HL-60 (cell line): ENCODE measurements at places on chromosomes 1 and 21.

DNA sequence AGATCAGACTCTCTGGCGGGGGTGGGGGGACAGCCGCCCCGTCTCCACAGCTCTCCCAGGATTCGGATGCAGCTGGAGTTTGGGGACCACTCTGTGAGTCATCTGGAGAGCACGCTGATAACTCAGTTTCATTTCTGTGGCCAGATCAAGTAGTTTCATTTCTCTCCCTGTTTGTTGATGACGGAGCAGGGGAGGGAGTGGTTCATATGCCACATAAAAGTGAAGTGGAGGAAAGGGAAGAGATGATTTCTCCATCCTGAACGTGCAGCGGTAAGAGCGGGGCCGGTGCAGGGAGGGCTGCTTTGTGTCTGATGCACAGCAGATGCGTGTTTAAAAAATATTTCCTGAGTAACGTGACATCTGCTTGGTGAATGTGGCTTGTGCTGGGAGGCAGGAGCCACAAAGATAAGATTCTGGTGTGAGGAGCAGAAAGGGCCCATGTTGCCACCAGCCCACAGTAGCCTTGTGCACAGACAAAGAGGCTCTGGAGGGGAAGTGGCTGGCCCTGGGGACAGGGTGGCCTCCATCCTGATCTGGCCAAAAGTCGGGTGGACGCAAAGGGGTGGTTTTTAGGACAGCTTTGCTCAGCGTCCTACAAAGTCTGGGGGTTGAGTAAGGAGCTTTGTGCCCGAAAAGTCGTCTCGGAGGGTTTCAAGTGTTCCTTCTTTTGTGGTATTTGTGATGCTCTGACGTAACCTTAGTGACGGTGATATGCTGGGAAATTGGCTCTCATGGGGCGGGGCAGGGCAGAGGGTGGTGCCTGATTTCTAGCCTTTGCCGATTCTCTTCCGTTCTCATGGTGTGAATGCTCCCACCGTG lies at the start of gene MX2:
TSS of gene MX2 (plus strand) at position 242 of the 819 bp plus-strand sequence. CDS start 14,880 bp downstream, outside the sequence.
- peak; percentile 83 for DNase-seq

DNA sequence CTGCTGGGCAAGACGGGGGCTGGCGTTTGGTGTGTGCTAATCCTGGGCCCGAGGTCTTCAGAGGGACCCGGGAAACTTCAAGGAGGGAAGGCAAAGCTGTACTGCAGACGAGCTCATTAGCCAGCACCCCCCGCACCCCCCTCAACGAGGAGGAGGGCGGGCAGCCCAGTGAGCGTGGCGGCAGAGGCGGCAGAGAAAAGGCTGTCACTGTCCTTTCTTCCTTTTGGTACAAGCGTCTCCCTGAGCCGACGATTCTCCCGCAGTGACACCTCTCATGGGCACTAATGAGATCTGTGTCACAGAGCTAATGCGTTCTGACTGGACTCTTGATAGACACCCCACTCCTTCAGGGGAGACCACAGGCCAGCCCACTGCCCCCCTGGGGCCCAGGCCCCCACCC lies 29.5 kb downstream of the DMAP1 start:
- DNase-seq = no peak

DNA sequence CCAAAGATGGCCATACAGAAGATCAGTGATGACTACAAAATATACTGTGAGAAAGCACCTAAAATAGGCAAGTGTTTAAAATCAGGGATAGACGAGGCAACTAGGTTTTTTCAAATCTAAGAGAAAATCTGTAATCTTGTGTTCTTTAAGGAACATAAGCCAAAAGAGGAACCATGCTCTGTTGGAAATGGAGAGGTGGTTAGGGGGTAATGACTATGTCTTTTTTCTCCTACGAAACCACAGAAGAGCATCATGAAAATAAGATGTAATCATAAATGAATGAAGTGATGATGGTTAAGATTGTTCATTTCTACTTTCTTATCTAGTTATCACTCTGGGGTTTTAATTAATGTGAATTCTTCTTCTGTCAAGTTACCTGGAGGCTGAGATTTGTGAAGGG lies 43.1 kb downstream of the RGSL1 start:
- no peak for DNase-seq

DNA sequence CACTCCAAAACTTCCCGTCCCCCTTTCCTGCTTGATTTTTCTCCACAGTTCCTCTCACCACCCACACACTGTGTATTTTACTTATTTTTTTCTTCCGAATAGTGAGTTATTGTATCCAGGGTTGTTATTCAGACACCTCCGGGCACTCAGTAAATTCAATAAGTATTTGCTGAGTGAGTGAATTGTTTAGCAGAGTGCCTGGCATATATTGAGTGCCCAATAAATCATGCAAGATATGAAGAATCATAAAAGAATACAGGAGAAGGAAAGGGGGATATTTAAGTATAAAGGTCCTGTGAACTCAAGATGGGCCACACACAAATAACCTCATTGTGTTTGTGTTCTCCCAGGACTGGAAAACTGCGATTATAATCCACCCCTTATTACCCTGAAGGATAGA lies 139.9 kb downstream of the GALNT2 start:
- DNase-seq = no peak

DNA sequence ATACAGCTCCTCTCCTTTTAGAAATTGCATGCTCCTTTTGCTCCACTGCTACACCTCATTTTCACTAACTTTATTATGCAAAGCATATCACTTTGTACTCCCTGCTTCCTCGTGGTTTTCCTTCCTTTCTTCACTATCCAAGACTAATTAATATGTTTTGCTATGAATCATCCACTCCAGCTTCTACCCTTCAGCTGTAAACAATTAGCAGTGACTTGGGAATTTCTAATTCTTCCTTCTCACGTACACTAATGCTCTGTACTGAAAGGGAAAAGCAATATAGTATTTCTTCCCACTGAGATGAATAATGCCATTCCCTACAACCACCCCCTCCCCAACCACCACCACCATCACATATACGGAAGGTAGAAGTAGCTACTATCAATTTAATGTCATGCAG lies 1917.0 kb downstream of the MRPL39 start:
- DNase-seq = no peak

DNA sequence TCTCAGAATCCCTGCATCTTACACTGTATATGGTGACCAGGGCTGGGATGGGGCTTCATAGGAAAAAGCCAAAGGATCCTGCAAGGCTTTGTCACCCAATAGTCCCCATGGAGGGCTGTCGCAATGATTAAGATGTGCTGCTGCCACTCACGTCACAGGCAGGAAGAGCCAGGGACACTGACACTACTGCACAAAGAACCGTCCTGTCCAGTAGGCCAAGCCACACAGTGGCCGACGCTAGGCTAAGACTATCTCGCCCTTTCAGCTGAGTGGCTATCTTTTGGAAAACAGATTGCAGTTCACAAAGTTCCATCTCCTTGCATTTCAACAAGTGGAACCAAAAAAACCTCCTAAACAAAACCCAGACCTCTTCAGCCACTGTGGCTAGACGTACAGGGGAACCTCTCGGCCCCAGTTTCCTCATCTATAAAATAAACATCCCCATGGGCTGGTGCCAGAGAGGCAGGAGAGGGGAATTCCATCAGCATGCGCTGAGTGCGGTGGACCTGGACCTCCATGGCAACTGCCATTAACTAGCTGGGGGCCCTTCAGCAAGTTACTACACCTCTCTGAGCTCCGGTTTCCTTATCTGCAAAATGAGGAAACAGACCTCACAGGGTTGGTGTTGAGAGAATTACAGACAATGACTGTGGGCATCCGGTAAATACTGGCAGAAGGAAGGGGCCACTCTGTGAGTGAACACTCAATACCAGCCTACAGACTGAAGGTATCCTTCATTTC lies 8.7 kb downstream of the CAPZB start:
- DNase-seq = no peak

GRCh38 chr1:85060038-85060437 lies 11.7 kb upstream of the MCOLN3 start:
- DNase-seq = no peak

DNA sequence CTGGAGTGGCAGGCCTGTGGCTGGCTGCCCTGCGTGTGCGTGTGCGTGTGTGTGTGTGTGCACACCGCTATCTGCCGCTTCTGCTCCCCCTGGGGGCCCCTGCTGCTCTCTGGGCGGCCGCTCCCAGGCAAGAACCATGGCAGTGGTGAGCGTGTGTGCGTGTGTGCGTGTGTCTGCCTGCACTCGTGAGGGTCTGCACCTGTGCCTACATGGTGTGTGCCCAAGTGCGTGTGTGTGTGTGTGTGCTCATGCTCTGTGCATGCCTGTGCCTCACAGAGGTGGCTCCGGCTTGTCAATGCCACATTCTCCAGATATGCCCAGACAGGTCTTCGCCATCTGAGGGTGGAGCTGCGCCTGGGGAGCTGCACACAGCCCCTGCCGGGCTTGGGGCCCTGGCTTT lies 18.7 kb upstream of the PEX10 start:
- DNase-seq = no peak

DNA sequence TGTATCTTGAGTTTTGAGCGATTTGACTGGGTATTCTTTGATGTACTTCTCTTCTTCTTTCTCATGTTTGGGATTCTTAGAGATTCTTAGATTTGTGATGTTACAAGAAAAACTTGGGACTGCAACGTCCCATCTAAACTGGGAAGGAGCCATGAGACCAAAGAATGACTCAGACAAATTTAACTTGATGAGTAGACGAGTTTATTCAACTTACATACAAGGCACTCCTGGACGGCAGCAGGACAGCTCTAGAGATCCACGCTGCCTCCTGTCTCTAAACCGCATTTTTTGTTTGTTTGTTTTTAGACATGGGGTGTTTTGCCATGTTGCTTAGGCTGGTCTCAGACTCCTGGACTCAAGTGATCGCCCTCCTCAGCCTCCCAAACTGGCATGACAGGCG lies 137.1 kb downstream of the PIK3R3 start:
- DNase-seq = no peak

GRCh38 chr1:2115008-2115641 lies 64.9 kb downstream of the PRKCZ start:
- no peak for DNase-seq
